Right forelimb (tissue), 1 donor: ENCODE measurements at places on chromosomes 3 and 15.

GRCh38 chr3:159233734-159234133 is 431.9 kb downstream of the MFSD1 start:
- no peak for DNase-seq

DNA sequence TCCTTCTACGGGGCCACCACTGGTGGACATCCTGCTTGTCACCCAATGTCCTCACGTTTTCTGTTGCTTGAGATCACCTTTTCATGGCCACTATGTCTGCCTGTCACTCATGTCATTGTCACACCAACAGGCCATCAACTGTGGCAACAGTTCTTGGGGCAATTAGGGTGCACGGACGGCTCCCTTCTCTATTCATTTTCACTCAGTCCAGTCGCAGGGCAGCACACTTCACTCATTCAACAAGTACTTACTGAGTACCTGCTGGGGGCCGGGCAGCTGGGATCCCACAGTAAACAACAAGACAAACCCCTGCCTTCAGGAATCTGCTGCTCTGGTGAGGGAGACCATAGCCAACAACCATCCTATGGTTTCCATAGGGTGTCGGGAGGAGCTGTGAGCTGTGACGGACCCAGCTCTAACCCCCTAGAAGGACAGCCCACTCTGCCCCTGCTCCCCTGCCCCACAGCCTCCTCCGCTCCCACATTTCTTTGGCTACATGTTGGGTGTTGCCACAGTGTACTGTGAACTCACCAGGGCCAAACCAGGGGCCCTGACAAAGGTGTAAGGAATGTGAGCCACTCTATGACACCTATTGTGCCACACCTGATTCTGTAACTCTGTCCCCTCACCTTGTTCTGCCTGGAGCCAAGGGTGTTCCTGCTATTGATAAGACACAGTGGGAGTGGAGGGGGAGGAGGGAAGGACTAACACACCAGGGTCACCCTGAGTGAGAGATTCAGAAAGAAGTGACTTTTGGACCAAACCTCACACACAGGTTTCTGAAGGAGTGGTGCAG is 1.9 kb downstream of the VILL start:
- peak; percentile 41 for DNase-seq

- DNase-seq: no peak
Observed at GRCh38 chr15:64373360-64373759, 7.9 kb downstream of the PCLAF start.

DNA sequence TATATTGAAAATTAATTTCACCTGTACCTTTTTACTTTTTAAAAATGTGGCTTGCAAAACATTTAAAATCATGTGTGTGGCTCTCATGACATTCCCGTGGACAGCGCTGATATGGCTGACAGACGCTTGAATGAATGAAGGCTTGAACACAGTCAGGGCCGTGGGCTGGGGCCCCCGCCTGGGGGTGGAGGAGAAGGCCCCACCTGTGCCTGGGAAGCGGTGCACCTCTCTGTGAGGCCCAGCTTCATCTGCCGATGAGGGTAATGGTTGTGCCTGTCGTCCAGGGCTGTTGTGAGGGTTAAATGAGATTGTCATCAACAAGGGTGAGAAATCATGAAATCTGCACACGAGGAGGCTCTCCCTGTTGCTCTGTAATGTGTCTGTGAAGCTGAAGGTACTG is 85.9 kb upstream of the PRR23E start:
- DNase-seq: peak; percentile 26

DNA sequence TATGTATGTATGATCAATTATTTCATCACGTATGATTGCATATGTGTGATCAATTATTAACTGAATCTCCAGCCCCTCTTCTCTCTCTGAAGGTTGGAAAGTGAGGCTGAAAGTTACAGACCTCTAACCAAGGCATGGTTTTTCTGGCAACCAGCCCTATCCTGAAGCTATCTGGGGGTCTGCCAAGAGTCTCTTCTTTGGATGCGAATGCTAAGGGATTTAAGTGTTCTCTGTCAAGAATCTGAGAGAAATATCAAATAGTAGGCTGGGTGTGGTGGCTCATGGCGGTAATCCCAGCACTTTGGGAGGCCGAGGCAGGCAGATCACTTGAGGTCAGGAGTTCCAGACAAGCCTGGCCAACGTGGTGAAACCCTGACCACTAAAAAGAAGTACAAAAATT is 8.1 kb downstream of the NKTR start:
- no peak for DNase-seq

GRCh38 chr3:195549931-195550519 is 6.9 kb upstream of the PPP1R2 start:
- no peak for DNase-seq

GRCh38 chr15:80507131-80507530 is 102.9 kb downstream of the ARNT2 start:
- DNase-seq: peak; percentile 12

- DNase-seq: no peak
Observed at GRCh38 chr3:138569090-138569489, 25.0 kb downstream of the CEP70 start.

- DNase-seq: peak; percentile 49
Observed at GRCh38 chr3:186361762-186362536, at the start of gene DGKG. Gene DGKG (minus strand): TSS chr3:186362234. CDS start chr3:186320459, 41,775 bp downstream.

- no peak for DNase-seq
Observed at GRCh38 chr3:38632989-38633388, 16.5 kb downstream of the SCN5A start.

DNA sequence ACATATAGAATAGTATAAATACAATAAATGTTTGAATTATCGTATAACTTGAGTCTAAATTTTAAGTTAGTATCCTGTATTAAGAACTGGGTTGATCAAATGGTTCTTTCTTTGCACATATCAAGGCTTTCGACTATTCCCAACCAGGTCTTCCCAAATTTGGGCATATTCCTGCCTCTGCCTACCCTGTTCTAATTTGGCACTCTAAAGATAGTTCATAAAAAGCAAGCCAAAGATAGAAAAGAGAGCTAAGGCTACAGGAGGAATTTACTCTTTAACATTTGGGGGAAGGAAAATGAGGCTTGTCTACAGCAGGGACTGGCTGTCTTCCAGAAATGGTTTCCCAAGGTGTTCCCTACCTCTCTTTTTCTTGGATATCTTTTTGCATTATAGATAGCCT is 36.1 kb downstream of the SLC35A5 start:
- no peak for DNase-seq

- DNase-seq: no peak
Observed at GRCh38 chr15:42385206-42385979, 26.1 kb downstream of the CAPN3 start.

- no peak for DNase-seq
Observed at GRCh38 chr15:74396146-74396438, 28.6 kb upstream of the CYP11A1 start.
